ENCODE measurements at places on chromosomes 16 and 17.

- peak; percentile 76 for DNase-seq
Observed at GRCh38 chr16:4288148-4288921, 15.5 kb upstream of the TFAP4 start.

DNA sequence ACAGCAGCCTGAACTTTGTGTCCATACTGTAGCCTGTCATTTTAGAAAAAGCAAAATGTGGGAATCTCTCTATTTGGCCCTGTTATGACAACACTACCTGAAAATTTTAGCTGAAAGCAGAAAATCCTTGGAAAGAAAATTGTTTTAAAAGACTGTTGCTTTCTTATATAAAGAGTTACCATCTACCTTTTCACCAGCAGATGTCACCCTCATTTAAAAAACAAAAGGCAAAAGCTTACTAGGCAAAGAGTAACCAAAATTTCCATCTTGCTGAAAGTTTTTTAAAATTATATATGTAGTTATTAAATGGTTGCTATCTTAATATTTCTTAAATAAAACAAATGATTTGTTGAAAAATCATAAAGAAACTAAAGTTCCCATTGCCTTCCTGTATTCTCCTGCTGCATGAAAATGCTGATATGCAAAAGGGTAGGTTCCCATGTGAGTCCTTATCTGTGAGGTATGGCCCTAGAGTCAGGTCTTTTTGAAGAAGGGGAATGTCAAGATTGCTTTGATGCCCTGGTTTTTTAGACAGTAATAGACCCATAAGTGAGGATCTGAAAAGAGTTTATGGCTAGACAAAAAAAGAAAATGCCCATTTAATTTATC lies 61.0 kb downstream of the TNRC6C start:
- no peak for DNase-seq

GRCh38 chr17:79617740-79618382 lies 7.0 kb upstream of the RBFOX3 start:
- DNase-seq, result no peak

GRCh38 chr16:71459510-71459909 lies 2.5 kb downstream of the ZNF23 start:
- no peak for DNase-seq

GRCh38 chr16:67429799-67430503 lies 970 bp upstream of the HSD11B2 start:
- DNase-seq, result no peak

DNA sequence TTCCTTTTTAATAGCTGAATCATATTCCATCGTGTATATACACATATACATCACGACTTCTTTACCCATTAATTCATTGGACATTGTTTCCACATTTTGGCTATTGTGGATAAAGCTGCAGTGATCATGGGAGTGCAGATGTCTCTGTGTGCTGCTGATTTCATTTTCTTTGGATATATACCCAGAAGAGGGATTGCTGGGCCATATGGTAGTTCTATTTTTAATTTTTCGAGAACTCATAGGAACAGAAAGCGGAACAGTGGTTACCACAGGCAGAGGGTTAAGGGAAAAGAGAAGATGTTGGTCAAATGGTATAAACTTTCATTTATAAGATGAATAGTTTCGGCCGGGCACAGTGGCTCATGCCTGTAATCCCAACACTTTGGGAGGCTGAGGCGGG lies 187.4 kb upstream of the MYOCD start:
- DNase-seq, result no peak
